Stimulated activated CD4-positive, alpha-beta T cell treated with anti-CD3 and anti-CD28 coated beads, Interleukin-15, amount 100 ng/mL, for 24 hours (primary cell): ENCODE measurements at places on chromosomes 5 and 9.

- no peak for DNase-seq
Measured at GRCh38 chr5:146068206-146068605, 37.2 kb downstream of the PLAC8L1 start.

- DNase-seq: peak; percentile 57
Measured at GRCh38 chr9:131733541-131734061, 6.3 kb downstream of the RAPGEF1 start.

GRCh38 chr9:5626727-5627634, 1.9 kb upstream of the RIC1 start:
- DNase-seq: peak; percentile 66

- no peak for DNase-seq
Measured at GRCh38 chr9:91429501-91429900, 5.9 kb upstream of the NFIL3 start.

- no peak for DNase-seq
Measured at GRCh38 chr9:135010921-135011320, 76.5 kb upstream of the OLFM1 start.

DNA sequence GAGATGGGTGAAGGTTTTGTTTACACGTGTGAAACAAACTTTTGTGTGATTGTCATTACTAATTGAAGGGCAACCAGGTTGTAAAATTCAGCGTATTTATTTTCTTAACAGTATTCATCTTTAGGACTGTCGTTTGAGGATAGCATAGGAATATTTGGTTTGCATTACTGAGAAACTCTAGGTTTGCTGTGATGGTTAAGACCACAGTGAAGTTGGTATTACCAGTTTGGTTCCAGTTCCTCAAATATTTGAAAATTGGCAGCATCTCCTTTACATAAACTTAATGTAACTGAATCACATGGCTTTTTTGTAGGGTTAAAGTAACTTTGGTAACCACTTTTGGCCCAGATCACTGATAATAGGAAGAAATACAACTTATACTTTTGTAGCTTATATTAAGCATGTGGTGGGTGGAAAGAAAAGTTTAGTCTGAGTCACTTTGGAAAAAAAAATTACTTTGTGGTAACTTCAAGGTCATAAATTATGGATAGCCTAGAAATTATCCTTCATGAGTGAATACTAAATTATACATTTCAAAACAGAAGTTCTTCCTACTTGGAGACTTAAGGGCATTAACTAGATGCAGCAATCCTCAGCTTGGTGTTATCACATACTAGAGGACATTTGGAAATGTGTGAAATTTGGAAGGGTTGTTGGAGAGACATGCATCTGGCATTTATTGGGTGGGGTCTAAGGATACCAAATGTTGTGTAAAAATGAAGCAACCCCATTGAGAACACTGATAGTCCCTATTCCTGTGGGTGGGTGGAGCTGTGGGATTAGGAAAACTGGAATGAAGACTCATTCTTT, 33.9 kb downstream of the G3BP1 start:
- no peak for DNase-seq

DNA sequence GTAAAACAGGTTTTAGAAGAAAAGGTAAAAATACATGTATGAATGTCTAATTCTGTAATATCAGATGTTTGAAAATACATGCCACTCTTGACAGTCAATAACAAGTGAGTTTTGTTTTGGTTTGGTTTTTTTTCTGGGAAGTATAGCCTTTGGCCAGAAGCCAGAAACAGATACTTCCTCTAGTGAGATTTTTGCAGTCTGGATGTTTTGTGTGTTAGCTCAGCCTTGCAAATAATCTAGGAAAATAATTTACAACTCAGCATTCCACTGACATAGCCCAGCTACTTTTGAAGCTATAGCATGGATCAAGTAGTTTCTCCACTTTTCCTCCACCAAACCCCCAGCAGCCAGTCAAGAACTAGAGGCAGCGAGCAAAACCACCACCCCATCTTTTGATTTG, 56.7 kb downstream of the SLC1A1 start:
- no peak for DNase-seq

DNA sequence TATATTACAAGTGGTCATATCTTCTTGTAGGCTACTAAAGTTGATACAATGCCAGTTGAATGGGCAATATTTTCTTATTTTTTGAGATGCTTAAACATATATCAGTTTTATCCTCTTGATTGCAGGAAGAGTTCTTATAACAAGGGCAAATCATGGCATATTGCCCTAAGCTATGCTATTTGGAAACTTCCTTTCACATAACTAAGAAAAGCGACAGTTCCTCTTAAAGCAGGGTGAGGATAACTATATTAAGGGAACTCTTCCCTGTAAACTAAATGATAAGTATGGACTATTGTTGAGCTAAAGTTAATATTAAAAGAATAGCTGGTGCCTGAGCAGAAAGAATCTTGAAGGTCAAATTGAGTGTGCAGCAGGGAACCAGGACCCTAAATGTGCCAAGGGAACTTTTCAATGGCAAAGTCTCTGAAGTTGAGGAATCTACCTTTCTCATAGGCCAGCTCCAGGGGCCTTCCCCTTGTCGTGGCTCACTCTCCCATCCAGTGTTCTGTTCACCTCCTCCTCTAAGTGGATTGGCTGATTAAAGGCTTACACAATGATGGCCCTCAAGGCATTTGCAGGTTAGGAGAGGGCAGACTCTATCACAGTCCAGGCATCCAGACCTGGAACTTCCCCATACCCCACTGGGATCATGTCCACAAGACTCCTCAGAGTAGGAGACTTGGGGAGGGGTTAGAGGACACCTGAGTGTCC, 26.8 kb downstream of the FYB1 start:
- DNase-seq: peak; percentile 23

DNA sequence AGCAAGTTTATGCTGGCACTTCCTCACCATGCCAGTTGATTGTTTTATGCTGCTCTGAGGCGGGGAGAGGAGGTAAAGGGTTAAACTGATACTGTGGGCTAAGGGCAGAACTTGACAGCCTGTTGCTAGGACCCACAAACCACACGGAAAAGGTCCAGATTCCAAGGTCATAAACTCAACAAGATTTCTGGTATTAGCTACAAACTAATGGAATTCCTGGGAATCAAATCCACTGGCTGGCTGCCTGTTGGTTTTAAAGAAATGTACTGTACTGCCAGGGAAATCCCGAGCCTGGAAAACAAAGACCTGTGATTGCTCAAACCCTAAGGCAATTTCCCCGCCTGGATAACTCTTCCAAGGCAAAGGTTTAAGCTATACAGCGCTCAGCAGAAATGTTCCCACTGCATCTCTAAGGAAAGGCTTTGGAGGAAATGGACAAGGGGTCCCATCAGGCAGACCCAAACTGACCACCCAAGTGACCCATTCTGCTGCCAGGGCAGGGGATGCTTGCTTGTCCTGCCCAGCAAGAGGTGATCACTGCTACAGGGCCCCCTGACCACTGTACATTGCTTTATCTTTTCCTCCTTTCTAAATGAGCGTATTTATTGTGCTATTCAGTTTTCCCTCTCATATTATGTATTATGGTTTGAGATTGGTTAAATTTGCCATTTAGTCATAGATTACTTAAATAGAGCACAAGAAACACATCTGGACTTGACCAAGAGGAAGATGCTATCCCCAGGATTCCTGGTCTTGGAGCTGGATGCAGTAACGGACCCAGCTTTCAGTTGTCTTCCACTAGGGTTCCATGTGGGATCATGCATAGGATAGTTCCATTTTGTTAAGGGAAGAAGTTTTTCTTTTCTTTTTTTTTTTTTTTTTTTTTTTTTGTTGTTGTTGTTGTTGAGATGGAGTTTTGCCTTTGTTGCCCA, 124.3 kb downstream of the SUSD1 start:
- no peak for DNase-seq

- peak; percentile 44 for DNase-seq
Measured at GRCh38 chr9:131627648-131628458, 82.5 kb downstream of the PRRT1B start.

- no peak for DNase-seq
Measured at GRCh38 chr5:115778417-115778816, 38.0 kb downstream of the CDO1 start.

GRCh38 chr9:94443032-94443722, 111.7 kb upstream of the PCAT7 start:
- no peak for DNase-seq

DNA sequence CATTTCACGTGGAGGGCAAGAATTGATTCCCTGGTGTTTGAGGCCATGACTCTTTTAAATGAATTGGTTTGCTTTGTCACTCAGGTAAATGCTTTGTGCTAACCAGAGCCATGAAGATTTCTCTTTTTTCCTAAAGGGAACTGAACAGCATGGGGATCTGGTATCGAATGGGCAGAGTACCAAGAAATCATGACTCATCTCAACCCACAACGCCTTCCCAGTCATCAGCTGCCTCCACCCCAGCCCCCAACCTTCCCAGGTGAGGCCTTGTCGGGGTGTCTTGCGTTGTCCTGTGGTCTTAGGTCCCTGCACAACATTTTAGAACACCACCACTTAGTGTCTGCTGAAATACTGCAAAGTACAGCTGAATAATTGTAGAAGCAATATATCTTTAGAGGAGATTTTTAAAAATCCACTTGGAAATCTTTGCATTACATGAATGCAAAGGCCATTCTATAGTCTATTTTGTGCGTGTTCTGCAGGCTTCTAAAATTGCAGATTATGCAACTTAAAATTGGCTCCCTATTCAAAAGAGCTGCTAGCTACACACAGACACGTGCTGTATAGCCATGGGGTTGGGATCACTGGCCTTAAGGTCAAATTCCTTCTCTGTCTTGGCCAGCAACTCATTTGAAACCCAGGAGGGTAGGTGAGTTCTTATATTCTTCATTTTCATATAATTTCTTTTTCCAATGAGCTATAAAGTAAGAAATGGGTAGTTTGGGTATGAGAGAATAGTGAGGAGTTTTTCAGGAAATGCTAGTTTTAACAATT, 69.0 kb downstream of the MVB12B start:
- peak; percentile 22 for DNase-seq

GRCh38 chr9:1152171-1152570, 102.0 kb downstream of the DMRT2 start:
- no peak for DNase-seq

DNA sequence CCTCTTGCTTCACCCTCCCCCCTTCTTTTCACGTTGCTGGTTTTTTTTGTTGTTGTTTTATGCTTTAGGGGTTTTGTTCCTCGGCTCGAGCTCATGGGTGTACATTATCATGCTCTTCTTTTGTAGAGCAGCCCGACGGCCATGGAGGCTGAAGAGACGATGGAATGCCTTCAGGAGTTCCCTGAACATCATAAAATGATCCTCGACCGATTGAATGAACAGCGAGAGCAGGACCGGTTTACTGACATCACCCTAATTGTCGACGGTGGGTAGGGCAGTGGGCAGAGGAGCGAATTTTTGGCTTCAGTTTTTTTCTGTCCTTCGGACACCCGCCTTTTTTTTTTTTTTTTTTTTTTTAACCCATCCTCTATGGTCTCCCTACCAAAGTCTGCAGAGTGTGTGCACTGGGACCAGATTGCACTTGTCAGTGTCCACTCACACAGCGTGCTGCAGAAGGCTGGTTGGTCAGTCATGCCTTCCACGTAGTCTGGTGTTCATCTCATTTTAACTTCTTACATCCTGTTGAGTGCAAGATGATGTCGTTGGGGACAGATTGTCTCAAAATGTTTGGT, 1.3 kb downstream of the ZNF131 start:
- no peak for DNase-seq

- DNase-seq: peak; percentile 42
Measured at GRCh38 chr5:95892784-95893354, 68.8 kb downstream of the ELL2 start.

DNA sequence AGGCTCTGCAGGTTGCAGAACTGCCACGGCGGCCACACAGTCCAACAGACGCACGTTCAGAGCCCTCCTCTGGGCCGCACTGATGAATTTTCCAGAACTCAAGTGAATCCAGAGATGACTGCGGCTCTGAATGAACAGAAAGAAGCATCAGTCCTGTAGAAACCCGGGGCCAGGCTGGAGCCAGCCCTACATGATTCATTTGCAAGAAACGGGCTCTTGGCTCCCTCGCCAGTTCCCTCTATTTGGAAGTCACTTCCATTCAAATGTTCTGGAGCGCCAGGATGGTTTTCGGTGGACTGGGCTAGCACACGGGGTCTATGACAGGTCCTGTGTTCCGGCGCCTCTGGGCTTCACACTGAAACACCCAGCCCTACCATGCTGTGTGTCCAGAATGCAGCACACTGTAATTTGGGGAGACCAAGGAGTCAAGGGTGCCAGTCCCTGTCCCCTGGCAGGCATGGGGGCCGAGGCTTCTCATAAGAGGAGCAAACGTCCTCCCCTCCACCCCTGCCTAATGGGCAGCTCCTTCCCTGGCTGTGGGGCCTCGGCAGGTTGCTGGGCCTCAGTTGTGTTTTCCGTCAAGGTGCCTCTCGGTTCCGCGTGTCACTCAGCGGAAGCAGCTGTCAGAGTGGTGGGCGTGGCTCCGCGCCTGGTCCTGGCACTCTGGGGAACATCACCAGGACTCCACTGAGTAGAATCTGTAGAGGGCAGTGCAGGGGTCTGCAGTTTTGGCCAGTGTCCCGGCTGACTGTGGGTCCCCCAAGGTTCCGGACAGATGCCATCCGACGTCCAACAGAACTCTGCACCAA, 18.1 kb upstream of the COL5A1 start:
- no peak for DNase-seq

GRCh38 chr5:141915881-141916336, 7.8 kb upstream of the DELE1 start:
- no peak for DNase-seq

DNA sequence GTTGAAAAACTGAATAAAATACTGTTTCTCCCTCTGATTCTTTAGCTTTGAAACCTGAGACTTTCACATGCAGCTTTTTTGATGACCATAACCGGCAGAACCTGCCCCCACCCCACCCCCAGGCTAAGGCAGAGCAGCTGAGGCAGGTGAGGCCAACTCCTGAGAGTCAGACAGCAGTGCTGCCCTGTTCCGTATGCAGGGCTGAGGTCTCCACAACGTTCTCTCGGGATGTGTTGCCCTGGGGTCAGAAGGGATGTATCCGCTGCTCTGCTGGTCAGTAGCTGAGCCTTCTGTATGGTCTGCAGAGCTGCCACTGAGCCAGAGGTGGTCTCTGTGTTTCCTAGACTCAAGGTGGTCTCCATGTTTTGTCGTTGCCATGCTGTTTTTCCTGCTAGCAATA, 190.5 kb downstream of the AOPEP start:
- no peak for DNase-seq

GRCh38 chr5:38473008-38473407, 83.4 kb downstream of the LIFR start:
- no peak for DNase-seq
